ENCODE measurements at places on chromosomes 1 and 21. TPM values are rescaled to one million over a fixed set of nuclear protein-coding genes. Genes with fewer than 3 reads are reported as not detected.

JAM2 gene
- 19.6 TPM for total RNA-seq

CATSPERE gene
- 1.4 TPM for total RNA-seq

ETV3L gene
- total RNA-seq = not detected

DPH5 gene
- 24.5 TPM for total RNA-seq

RORC gene
- total RNA-seq = 0.27 TPM

AMY1A gene
- not detected for total RNA-seq

FHAD1 gene
- total RNA-seq = 1.1 TPM

TRPM2 gene
- total RNA-seq = 3.9 TPM

SLFNL1 gene
- 0.99 TPM for total RNA-seq

CHI3L2 gene
- 2.6 TPM for total RNA-seq

CHAF1B gene
- total RNA-seq = 0.95 TPM

BSND gene
- not detected for total RNA-seq

OR2T33 gene
- total RNA-seq = not detected

EDEM3 gene
- 21.4 TPM for total RNA-seq

REN gene
- total RNA-seq = not detected

SH3D21 gene
- 0.95 TPM for total RNA-seq

UBE2Q1 gene
- 17.2 TPM for total RNA-seq

TSPEAR gene
- total RNA-seq = not detected

MYOG gene
- total RNA-seq = not detected

C8A gene
- total RNA-seq = not detected

ORC1 gene
- total RNA-seq = 0.36 TPM

TMPRSS3 gene
- not detected for total RNA-seq

LMX1A gene
- 0.28 TPM for total RNA-seq

CHIA gene
- total RNA-seq = not detected

LIPI gene
- total RNA-seq = not detected

MTFR1L gene
- total RNA-seq = 107 TPM

TMCO4 gene
- total RNA-seq = 22.1 TPM

GCSAML gene
- not detected for total RNA-seq

LRRC38 gene
- not detected for total RNA-seq

SYT14 gene
- total RNA-seq = 0.16 TPM

STK40 gene
- total RNA-seq = 48.7 TPM

MRPL37 gene
- total RNA-seq = 55.7 TPM

UCHL5 gene
- total RNA-seq = 33.2 TPM

LTN1 gene
- 31.0 TPM for total RNA-seq

All from sigmoid colon (tissue), 7 donors.